ENCODE measurements at places on chromosomes 3 and 15. TPM values are rescaled to one million over a fixed set of nuclear protein-coding genes. Genes with fewer than 3 reads are reported as not detected.

Gene GOLGA6L10
- 0.17 TPM for total RNA-seq

DNA sequence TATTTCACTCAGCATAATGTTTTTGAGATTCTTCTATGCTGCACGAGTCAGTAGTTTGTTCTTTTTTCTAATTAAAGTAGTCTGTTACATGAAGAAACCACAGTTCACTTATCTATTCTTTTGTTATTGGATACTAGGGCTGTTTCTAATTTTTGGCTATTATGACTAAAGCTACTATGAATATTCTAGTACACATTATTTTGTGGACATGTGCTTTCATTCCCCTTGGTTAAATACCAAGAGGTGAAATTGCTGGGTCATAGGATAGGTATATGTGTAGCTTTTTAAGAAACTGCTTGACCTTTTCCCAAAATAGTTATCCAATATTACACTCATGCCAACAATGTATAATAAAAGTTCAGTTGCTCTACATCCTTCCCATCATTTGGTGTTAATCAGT lies 8.9 kb downstream of the PDE8A start:
- no peak for DNase-seq

Gene EEFSEC
- 10.5 TPM for total RNA-seq

DNA sequence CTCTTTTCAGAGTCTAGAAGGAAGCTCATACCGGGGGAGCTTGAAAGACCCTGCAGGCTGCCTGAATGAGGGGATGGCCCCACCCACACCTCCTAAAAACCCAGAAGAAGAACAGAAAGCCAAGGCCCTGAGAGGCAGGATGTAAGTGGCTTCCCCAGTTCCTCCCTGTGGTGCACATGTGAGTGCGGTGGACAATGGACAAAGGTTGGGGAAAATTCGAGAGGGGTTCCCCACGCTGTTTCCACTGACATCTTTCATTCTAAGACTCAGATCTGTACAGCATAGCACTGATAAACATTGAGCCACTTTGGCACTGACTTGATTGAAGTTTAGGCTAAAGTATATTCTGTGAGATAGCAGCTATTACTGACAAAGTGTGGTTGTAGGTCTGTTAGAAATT lies 79.5 kb upstream of the UMPS start:
- DNase-seq: no peak

- DNase-seq: no peak
These were observed 3.6 kb downstream of the GNAT1 start for GRCh38 chr3:50194903-50195500.

Gene ATXN7
- total RNA-seq: 32.4 TPM

DNA sequence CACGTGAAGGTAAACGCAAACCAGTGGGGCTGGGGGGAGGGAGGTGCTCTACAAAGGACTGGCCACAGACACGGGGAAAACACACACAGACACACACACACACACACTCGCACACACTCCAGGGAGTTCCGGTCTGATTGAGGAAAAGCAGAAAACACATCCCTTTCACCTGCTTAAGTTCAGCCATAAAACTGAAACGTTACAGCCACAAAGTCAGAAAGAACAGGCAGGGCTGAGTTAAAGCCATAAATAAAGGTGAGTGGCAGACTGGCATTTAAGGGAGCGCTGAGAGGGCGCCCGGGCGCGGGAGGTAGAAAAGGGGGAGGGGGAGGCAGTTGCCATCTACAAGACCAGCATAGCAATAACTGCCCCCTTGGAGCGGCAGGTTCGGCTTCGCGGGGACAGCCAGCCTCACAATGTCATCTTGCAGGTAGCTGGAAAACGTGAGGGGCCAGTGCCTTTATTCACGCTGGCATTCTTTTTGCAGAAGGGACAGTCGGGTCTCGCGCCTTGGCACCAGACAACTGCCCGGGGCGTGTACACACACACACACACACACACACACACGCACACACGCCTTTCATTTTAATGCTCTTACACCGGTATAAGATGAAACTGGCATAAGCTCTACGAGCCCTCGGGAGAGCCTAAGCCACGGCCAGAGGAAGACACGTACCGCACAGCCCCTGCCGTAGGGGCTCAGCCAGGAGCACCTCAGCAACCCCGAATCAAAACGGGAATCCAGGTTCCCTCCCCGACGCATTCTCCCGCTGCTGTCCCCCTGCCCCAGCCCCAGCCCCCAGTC lies 866 bp downstream of the TNIK start:
- DNase-seq: peak; percentile 69

- peak; percentile 40 for DNase-seq
These were observed at the start of gene FBN1 for GRCh38 chr15:48645558-48646330. Gene FBN1 (minus strand): TSS chr15:48645709. CDS start chr15:48644769, 940 bp downstream.
